ENCODE measurements at places on chromosomes 4 and X.

DNA sequence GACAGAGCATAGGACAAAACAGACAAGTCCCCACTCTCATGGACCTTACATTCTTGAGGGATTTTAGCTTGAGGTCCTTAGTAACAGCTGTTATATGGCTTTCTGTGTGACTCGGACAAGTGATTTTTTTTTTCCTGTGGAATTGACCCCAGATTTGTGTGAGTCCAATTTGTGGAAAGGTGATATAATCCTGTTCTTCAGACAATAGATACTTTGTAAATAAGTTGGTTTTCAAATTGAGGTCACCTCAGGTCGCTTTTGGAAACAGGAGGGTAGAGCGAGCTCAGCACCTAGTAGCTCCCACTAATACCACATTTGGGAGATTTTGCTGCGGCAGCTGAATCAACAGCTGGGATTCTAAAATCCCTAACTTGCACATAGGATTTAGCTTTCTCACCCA is 1008.8 kb downstream of the ADGRL3 start:
- no peak for DNase-seq

DNA sequence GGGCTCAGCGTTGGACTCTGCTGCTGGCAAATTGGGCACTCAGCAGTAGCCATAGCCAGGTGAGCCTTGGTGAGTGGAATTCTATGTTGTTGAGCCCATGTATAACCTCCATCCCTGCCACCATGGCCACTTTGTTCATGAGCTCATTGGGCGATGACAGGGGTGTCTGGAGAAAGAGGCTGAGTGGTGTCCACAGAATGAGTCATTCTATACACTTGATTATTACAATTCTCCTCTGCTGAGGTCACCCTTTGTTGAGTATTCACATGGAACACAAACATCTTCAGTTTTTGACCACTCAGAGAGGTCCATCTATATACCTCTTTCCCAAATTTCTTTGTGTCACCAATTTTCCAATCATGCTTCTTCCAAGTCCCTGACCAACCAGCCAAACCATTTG is 1341.7 kb downstream of the PCDH7 start:
- DNase-seq = no peak

GRCh38 chr4:78484574-78484973 is 67.0 kb upstream of the ANXA3 start:
- no peak for DNase-seq

DNA sequence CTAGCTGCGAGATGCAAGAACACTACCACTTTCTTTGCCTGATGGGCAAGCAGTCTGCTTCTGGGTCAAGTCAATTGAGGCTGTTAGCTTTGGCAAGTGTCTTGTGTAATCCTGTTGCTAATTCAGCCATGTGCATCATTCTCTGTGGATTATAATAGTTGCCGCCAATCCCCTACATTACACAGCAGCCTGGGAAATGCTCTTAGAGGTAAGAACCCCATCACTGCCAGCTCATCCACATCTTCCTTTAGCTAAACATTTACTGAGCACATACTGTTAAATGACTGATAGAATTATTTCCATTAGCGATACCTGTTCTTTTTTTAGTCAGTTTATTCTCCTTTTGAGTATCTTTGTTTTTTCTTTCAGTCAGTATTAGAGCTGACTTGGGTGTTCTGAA is 116.2 kb downstream of the CBR4 start:
- no peak for DNase-seq

- DNase-seq = no peak
These were observed 395.4 kb downstream of the BMPR1B start for GRCh38 chr4:95153182-95153581.

DNA sequence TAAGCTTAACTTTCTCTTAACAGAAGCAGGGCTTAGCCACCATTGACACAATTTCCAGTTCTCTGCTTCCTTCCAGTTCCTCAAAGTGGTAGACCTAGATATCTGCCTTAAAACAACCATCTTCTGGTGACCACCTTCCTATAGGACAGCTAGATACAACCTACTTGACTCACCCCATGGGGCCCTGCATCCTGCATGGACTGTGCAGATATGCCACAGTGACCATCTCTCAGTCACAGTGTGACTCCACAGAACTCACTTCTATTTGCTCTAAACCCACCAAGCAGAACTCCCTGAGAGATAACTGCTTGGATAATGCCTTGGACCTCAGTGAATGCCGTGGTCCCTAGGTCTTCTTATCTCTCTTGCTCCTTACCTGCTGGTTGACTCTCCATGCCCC is 621.6 kb downstream of the IQCM start:
- no peak for DNase-seq

GRCh38 chr4:41013746-41014145 is 200.6 kb downstream of the APBB2 start:
- no peak for DNase-seq

- no peak for DNase-seq
These were observed 255.7 kb upstream of the RPS6KA3 start for GRCh38 chrX:20522420-20522819.

DNA sequence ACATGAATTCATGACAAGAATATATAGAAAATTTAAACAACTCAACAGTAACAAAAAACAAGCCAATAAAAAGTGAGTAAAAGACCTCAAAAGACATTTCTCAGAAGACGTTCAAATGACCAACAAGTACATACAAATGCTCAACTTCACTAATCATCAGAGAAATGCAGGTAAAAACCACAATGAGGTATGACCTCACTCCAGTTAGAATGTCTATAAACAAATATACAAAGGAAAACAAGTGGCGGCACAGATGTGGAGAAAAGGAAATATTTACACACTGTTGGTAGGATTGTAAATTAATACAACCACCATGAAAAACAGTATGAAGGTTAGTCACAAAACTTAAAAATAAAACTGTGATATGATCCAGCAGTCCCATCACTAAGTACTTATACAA is 1033.1 kb downstream of the RAPGEF2 start:
- no peak for DNase-seq

DNA sequence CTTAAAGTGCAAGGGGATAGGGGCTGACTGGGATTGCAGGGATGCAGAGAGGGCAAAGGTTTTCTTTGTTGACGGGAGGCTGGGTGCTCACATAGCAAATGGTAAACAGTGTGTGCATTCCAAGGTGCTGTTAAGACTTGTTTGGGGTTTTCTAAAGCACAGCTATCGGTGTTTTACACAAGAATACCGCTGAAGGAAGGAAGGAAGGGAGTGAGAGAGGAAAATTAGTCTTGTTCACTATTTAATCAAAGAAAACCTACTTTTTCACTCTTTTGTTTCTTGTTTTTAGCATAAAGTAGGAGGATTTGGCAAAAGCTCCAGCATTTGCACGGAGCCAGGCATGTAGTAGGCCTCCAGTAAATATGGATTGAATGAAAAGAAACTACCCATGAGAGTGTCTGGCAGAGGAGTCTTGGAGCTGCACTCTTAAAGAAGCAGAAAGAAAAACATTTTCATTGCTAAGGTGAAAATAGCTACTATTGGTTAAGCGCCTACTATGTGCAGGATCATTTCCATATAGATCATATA is 99.7 kb downstream of the FIP1L1 start:
- DNase-seq = no peak

GRCh38 chrX:40539214-40540142 is 41.3 kb upstream of the ATP6AP2 start:
- no peak for DNase-seq

DNA sequence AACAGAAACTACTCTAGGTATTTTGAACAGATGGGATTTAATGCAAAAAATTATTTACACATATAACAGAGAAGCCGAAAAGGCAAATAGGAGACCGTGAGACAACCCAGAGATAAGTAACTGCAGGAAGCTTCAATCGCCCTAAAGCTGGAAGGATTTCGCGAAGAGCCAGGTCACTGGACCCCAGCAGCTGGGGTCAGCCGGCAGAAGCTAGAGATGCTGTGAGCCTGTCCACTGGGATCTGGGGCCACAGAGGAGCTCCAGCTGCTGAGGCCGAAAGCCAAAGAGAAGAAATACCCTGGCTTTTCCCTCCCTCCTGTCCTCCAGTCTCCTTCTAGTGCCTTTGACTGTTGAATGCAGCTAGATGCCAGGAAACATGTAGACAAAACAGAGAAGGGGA is 192.8 kb upstream of the BCOR start:
- DNase-seq = no peak

GRCh38 chr4:98865059-98865458 is 63.9 kb downstream of the EIF4E start:
- no peak for DNase-seq

DNA sequence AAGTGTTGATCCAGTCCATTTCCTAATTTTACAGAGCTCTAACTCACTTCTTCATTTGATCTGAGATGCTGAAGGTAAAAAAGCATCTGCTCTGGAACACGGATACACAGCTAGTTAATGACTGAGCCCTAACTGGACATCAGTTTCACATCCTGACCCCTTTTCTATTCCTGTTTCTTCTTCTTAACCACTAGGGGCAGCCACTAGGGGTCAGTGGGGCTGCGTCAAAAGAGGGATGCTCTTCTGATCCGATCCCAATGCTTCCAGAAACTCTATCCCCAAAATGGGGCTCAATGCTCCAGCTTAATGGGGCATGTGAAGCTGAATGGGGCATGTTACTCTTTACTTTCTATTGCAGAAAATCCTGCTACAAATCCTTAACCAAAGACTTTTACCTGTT is 33.4 kb upstream of the PHKA2 start:
- DNase-seq = no peak

DNA sequence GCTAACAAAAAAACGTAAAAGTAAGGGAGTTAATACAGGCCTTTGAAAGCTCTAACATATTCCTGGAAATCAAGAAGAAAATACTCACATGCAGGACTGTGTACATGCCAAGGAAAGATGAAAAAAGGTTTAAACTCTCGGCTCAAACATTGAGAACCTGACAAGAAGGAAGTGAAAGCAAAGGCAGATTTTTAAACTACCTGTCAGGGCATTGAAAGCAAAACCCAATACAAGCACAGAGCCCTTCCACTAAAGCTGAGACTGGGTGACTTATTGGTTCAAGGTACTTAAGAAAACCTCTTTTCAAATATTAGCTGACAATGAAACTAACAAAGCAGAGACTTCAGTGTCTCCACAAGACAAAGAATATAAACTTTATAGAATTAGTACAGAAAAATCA is 313.0 kb upstream of the GRID2 start:
- no peak for DNase-seq

DNA sequence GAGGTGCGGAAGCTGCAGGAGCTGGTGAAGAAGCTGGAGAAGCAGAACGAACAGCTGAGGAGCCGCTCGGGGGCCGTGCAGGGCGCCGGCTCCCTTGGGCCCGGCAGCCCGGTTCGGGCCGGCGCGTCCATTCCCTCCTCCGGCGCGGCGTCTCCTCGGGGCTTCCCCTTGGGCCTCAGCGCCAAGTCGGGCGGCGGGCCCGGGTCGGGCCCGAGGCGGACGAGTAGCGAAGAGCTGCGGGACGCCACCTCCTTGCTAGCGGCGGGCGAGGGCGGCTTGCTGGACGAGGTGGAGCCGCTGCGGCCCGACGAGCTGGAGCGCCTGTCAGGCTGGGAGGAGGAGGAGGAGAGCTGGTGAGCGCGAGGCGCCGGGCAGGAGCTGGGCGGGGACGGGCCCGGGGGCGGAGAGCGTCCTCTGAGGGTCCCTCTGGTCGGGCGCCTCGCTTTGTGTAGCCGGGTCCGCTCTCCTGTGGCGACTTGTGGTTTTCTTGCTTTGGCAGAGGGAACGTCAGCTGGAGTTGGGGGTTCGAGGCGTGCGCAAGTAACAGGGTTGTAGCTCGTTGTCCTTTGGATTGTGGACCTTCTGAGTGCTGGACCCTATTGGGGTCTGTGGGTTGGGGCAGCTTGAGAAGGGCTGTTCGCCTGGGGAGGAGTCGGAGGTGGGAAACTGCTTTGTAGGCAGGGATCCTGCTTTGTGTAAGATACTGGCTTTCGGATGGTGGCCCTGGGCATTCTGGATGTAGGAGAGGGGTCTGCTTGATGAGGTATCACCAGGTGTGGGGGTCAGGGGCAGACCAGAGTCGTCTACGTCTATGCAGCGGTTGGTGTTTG is 662 bp downstream of the SLAIN2 start:
- peak; percentile 5 for DNase-seq

DNA sequence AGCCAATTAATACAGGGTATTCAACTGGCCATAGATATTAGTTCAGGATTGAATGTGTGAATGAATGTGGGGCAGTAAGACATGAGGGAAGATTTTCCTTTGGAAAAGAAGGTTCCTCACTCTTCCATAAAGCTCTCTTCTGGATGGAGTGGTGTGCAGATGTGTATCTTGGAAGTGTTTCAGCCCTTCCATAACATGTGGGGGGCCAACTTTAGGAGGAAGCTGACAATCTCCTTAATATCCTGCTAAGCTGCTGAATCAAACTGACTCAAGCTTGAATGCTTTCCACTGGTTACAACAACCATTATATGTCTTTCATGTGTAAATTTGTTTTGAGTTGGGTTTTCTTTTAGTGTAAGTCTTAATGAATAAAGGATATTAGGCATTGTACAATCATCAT is 40.3 kb downstream of the FANCB start:
- no peak for DNase-seq

DNA sequence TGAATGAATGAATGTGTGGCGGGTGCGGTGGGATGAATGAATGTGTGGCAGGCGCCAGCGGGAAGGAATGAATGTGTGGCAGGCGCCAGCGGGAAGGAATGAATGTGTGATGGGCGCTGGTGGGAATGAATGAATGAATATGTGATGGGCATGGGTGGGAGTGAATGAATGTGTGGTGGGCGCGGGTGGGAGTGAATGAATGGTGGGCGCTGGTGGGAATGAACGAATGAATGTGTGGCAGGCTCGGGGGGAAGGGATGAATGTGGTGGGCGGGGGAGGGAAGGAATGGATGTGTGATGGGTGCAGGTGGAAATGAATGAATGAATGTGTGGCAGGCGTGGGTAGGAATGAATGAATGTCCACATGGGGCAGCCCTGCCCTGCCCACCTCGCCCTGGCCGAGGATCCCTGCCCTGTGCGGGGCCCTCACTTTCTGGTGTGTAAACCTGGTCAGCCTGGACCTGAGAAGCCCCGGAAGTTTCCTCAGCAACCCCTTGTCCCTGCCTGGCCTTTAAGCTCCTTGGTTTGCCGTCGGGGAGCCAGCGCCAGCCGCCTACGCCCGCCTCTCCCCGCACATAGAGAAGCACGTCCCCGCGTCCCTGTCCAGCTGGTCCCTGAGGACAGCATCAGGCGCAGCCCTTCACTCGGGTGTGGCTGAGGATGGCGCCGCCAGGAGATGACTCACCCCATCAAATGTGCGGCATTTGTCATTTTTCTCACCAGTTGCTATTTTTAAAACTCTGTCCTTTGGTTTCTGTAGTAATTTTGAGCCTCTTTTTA is 112.8 kb upstream of the LRPAP1 start:
- DNase-seq = no peak

GRCh38 chr4:82284475-82284857 is 89.3 kb downstream of the HNRNPD start:
- DNase-seq = no peak

GRCh38 chr4:139403462-139403861 is 50.5 kb upstream of the RAB33B start:
- no peak for DNase-seq

GRCh38 chrX:153504445-153505016 is 9.8 kb downstream of the BGN start:
- no peak for DNase-seq

DNA sequence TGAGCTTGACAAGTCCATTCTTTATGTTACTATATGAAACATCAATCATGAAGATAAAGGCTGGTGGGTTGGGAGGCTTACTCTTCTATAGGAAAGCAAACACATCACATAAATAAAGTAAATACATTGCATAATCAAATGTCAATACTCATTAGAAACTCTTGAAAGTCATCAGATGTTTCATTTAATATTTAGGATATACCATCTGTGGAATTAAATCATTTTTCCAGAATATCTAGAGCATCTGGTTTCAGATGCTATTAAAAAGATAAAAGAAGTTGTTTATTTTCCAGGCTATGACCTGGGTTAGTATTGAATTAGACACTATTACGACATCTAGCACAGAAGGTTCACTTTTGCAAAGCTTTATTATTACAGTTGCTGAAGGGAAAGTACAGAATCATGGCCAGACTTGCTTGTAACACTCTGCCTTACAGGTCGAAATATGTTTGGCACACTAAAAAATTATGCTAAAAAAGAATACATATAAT is 72.6 kb downstream of the METTL14 start:
- no peak for DNase-seq
